Stimulated activated CD4-positive, alpha-beta T cell treated with anti-CD3 and anti-CD28 coated beads, Interleukin-1b, Interleukin-23, amount 100 ng/mL, for 48 hours (primary cell): ENCODE measurements at places on chromosomes 16 and 17.

- no peak for DNase-seq
Observed at GRCh38 chr17:11035681-11036080, 197.8 kb upstream of the PIRT start.

DNA sequence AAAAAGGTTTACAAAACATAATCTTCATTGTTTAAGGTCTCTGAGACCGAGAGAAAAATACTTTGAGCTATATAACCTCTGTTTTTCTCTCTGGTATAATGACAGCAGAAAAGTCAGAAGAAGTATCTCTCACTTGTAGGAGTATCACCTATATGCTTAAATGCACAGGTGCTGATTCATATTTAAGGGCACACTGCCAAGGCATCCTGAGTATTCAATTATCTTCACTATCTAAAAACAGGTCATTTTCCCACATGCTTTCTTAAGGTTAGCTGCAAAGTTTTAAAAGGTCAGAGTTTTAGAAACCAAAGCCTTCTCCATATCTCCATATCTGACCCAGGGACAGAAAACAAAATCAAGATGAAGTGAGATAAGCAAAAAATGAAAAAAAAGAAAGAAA lies 99.3 kb upstream of the C17orf78 start:
- DNase-seq, result no peak

DNA sequence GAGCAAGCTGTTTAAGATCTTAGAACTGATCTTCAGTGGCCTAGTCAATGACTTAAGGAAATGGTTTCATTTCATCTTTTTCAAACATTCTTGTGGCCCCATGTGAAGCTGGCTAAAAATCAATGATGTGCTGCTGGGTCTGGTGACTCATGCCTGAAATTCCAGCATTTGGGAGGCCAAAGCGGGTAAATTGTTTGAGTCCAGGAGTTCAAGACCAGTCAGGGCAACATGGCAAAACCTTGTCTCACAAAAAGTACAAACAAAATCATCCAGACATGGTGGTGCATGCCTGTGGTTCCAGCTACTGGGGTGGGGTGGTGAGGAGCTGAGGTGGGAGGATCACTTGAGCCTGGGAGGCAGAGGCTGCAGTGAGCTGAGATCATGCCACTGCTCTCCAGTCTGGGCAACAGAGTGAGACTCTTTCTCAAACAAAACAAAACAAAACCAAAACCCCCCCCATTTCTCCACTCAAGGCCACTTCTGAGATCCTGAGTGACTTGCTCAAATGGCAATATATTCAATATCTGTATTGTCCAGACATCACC lies 17.4 kb upstream of the COL1A1 start:
- no peak for DNase-seq

- DNase-seq, result no peak
Observed at GRCh38 chr16:61872778-61873119, 163.5 kb downstream of the CDH8 start.

GRCh38 chr17:19487024-19487600 lies 46.5 kb upstream of the SLC47A1 start:
- DNase-seq, result no peak

- no peak for DNase-seq
Observed at GRCh38 chr16:86899151-86899550, 320.8 kb downstream of the FOXL1 start.
